H9 (cell line): ENCODE measurements at places on chromosomes 2 and 18.

GRCh38 chr2:40258135-40258457 lies 193.8 kb downstream of the SLC8A1 start:
- no peak for DNase-seq

GRCh38 chr18:4353853-4354418 lies 101.2 kb downstream of the DLGAP1 start:
- DNase-seq, result no peak

GRCh38 chr2:43152186-43152585 lies 74.2 kb downstream of the ZFP36L2 start:
- DNase-seq, result peak; percentile 24

GRCh38 chr2:233140978-233141377 lies 80.8 kb downstream of the INPP5D start:
- peak; percentile 73 for DNase-seq

- no peak for DNase-seq
Observed at GRCh38 chr2:95578539-95578938, 13.3 kb upstream of the TRIM43 start.

DNA sequence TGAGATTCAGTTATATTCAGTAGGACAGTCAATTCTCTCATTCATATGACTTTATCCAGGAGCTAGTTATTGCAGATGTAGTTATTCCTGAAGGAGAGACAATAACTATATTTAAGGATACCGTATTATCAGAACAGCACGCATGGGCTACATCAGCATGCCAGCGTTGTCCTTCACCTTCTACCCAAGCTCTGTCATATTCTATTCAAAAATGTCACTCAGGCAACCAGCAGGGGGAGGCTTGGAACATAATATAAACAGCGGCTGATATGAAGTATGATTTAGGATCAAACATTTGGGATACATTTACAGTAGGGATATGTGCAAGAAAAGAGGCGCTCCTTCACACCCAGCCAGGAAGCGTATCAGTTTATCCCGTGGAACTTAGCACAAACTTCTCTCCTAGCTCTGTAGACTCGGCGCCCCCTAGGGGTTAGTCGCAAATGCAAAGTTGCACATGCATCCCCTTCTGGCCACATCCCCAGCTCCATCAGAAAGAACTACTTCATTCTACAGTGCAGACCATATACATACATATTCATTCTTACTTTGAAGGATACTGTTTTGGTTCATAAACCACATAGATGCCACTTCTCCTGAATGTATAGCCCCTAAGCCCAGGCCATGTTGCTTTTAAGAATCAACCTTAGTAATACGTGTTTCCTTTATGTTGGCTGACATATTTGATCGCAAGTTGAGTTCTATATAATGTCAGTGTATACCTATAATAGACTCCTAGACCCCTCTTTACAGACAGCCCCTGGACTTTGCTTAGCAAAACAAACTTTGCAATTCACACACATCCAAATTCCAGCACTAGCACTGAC lies 759.4 kb downstream of the ADCYAP1 start:
- DNase-seq, result peak; percentile 72

GRCh38 chr2:16466133-16466820 lies 199.4 kb downstream of the CYRIA start:
- DNase-seq, result no peak

DNA sequence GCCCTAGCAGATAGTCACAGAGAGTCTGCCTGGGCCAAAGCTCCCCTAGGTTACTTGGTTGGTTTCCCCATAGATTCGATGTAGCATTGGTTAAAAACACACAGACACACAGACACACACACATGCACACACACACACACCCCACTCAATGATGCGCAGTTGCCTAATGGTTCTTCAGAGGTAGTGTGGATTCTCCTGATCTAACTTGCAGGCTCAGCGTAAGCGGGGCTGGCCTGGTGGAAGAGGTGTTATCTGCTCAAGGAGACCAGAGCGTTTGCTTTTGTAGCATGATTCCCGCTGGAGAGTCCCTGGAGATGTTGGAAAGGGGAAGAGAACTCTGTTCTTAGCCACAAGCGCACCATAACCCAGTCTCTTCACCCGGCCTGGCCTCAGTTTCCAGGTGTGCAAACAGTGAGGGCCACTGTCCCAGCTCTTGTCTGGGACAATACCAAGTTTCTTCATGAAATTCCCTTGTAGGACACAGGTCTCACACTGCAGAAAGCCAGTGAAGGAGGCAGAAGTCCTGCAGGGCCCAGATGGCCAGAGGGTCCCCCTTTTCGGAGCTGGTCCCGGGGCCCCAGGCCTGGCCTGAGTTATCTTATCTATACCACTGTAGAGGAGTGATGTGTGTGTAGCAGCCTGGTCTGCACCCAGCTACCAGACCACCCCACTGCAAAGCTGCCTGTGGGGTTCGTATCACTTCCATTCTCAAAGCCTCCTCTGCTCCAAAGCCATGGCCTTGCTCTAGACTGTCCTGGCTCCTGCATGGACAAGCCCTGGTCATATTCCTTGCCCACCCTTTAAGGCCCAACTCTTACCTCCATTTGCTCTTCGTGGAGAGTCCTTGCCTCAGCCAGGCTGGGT lies 3.7 kb downstream of the ACKR3 start:
- DNase-seq, result no peak

GRCh38 chr2:213315168-213315876 lies 31.1 kb downstream of the SPAG16 start:
- DNase-seq, result no peak

- no peak for DNase-seq
Observed at GRCh38 chr2:31002537-31003150, 135.6 kb downstream of the GALNT14 start.

GRCh38 chr2:124835331-124835730 lies 810.2 kb downstream of the CNTNAP5 start:
- DNase-seq, result no peak

DNA sequence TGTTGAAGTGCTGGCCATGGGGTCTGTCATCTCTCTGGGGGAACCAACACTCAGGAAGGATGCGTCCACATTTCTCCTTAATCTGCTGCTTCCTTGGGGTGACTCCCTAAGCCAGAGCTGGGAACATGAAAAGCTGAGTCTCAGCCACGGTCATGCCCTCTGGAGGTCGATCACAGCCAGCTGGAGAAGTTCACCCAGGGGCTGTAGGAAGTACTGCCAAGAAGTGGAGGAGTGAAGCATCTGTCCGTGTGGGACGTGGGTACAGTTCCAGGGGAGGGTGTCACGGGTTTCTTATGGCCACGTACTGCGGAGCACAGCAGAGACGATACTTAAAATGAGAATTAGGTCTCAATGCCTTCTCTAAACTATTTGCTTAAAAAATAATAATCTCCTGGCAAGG lies 42.4 kb upstream of the IGFBP2 start:
- DNase-seq, result peak; percentile 50

- no peak for DNase-seq
Observed at GRCh38 chr2:222468346-222468745, 44.0 kb downstream of the SGPP2 start.

- no peak for DNase-seq
Observed at GRCh38 chr2:22880161-22880560, 504.8 kb upstream of the KLHL29 start.

GRCh38 chr2:152046940-152047339 lies 51.9 kb downstream of the CACNB4 start:
- no peak for DNase-seq

DNA sequence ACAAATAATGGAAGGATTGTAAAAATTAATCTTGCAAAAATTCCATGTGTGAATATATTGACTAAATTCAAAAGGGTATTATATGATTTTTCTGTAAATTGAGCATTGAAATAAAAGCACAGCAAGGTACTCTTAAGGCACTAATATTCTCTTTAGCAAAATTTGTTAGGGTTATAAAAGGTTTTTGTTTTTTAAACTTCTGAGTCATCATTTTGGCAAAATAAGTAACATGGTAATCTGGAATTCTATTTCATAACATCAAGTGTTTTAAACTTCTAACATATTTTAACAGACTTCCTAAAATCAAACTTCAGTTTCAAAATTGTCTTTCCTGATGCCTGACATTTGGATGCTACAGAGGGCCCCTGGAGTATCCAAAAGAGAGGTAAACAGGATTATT lies 12.5 kb upstream of the INPP4A start:
- DNase-seq, result no peak

GRCh38 chr2:10462178-10463083 lies 14.3 kb upstream of the ODC1 start:
- DNase-seq, result peak; percentile 54

- DNase-seq, result no peak
Observed at GRCh38 chr2:5020116-5020875, 671.9 kb upstream of the SOX11 start.

DNA sequence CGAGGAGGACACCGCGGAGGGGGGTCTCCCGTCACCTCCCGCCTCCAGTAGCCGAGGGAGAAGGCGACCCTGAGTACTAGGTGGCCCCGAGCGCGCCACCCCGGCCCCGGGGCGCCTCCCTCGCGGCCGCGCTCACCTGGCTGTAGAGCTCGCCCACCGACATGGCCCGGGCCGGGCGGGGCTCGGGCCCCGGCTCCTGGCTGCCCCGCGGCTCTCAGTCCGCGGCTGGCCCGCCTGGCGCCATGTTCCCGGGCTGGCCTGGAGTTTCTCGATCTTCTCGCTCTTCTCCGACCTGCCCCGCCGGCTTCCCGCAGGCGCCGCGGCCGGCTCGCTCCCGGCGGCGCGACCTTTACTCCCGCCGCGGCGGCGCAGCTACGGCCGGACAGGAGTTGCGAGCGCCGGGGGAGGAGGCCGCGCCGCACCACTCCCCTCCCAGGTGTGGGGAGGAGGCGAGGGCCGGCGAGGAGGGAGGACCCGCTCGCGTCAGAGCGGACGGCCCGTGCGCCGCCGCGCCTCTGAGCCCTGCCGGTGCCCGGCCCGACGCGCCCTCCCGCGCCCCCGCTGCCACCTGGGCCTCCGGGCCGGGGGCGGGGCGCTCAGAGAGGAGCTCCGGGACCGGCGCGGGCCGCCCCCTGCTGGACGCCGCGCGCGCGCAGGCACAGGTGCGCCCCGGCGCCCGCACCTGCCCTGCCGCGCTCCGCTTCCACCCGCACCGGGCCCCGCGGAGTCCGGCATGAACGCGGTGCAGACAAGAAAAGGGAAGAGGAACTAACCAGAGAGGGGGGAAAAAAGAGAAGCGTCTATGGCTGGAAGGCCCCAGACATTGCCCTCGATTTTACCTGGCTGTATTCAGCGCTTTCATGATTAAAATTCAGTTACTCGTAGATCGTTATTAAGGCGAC lies at the start of gene MYO5B:
MYO5B (minus strand) TSS at position 517 of the 902 bp plus-strand sequence; CDS start at position 163, 354 bp downstream.
- DNase-seq, result peak; percentile 73

GRCh38 chr2:225429717-225430116 lies 30.2 kb downstream of the NYAP2 start:
- DNase-seq, result no peak

DNA sequence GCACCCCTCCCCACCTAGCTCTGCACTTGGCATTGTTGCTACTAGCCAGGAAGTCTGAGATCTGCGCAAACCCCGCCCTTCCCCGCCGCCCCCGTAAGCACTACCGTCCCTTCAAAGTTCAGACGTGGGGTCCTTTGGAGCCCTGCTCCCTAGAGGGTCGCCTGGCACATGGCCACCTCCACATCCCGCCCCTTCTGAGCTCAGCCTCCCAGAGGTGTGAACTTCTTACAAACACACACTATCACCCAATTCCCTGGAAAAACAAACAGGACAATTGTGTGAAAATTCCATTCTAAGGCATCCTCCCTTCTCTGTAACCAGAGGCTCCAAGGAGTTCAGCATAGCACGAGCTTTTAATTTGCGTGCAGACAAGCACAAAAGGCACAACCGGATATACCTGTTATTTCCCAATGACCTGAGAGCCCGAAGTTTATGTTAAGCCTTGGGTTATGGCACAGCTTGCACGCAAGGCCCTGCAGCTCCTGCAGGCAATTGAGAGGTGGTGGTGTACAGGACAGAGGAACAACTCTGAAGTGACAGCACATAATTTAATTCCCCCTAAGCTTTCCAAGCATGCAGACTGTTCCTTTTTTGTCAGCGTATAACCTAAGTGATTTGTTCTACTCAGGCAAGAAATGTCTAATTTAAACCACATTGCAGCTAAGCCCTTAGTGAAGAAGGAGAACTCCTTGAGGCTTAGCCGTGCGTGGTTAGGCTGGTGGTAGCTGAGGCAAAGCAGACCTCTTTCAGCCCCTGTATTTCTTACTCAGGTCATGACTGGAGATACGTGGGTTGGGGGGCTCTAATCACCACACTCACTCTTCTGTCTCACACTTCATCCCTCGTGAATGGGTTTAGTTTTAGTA lies 20.3 kb upstream of the CYP1B1 start:
- no peak for DNase-seq

- DNase-seq, result no peak
Observed at GRCh38 chr2:172889768-172890430, 154.3 kb downstream of the RAPGEF4 start.

DNA sequence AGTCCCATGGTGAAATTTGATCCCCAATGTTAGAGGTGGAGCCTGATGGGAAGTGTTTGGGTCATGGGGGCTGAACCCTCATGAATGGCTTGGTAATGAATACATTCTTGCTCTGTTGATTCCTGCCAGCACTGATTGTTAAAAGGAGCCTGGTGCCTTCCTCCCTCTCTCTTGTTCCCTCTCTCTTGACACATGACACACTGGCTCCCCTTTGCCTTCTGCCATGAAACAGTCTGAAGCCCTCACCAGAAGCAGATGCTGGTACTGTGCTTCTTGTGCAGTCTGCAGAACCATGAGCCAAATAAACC lies 30.6 kb upstream of the EPC2 start:
- peak; percentile 62 for DNase-seq

DNA sequence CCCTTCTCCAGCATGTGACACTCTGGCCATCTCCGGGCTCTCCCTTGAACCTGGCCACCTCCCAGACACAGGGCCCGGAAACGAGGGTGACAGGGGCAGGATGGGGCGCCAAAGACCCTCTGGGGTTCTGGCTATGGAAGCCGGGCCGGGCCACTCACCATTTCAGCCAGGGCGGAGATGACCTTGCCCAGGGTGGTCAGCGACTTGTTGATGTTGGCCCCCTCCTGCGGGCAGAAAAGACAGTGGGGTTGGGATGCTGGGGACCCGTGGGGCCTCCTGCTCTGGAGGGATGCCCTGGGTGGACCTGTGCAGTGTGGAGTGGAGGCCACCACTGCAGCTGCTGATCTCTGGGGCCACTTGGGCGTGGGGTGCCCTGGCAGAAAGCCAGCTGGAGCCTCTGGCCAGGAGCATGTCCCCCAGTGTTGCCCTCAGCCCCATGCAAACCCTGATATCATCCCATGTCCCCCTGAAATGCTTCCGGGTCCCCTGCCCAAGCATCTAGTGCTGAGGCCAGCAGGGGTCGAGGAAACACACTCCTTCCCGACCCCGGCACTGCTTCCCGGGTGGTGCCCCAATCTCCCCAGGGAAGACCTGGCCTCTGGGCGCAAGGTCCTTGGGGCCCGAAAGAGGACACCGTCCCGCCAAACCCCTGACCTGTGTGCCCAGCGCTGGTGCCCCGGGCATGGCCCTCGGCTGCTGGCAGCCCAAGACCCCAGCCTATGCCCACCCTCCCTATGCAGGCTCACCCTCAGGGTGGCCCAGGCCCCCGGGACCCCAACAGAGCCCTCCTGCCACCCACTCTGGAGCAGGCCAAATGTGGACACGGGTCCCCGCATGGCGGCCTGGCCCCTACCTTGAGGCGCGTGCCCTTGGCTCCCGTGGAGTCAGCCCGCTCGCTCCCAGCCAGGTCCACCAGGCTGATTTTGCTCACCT lies 36.9 kb downstream of the KIF1A start:
- DNase-seq, result no peak
